ENCODE measurements at places on chromosomes 7 and 10. TPM values are rescaled to one million over a fixed set of nuclear protein-coding genes. Genes with fewer than 3 reads are reported as not detected.
A peak's percentile ranks its signal among the peaks of the same experiment; 100 is the strongest.

- no peak overlapping the region for H3K27ac ChIP-seq
- no peaks in the 10 kb centered on the region for H3K36me3 ChIP-seq
- peaks cover 20% of the 10 kb centered on the region for H3K27me3 ChIP-seq
- no peak overlapping the region for H3K4me3 ChIP-seq
- peaks cover 25% of the 10 kb centered on the region for H3K4me1 ChIP-seq
Measured at GRCh38 chr7:128168667-128169210, 72.3 kb upstream of the LEP start.

DNA sequence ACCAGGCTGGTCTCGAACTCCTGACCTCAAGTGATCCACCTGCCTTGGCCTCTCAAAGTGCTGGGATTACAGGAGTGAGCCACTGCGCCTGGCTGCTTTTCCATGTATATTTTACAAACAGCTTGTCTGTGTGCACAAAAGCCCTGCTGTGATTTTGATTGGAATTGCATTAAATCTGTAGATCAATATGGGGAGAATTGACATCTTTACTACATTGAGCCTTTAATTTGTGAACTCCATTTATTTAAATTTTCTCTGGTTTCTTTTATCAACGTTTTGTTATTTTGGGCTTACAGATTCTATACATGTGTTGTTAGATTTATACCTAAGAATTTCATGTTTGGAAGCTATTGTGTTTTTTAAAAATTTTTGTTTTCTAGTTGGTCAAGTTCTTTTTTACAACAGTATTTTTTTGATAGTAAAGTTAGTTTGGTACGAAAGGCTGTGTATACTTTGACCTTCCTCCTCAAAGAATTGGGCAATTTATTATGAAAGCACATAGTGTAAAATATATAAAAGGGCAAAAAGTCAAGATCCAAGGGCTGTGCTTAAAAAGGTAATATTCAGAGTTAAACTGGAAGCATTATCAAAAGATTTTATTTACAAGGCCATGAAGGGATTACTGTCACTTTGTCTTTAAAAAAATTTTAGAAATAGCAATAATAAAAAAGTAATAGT is 92.8 kb downstream of the STK31 start:
- H3K36me3 ChIP-seq, result no peaks in the 10 kb centered on the region
- no peak overlapping the region for H3K4me3 ChIP-seq
- no peaks in the 10 kb centered on the region for H3K4me1 ChIP-seq
- no peaks in the 10 kb centered on the region for H3K27me3 ChIP-seq

- no peaks in the 10 kb centered on the region for H3K4me1 ChIP-seq
- no peak overlapping the region for H3K27ac ChIP-seq
- no peaks in the 10 kb centered on the region for H3K27me3 ChIP-seq
- H3K4me3 ChIP-seq, result no peak overlapping the region
- no peak for DNase-seq
Measured at GRCh38 chr10:127408733-127409132, 140.4 kb upstream of the NPS start.

DNA sequence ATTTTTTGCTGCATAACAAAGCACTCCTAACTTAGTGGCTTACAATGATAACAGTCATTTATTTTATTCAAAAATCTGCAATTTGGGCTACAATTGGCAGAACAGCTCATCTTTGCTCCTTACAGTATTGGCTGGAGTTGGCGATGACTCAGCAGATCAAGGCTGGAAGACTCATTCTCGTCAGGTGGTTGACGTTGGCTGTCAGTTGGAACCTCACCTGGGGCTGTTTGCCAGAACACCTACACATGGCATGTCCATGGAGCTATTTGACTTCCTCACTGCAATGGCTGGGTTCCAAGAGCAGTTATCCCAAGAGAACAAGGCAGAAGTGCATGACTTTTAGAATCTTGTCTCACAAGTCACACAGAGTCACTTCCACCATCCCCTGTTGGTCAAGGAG is 75.1 kb downstream of the NOD1 start:
- H3K4me3 ChIP-seq, result no peak overlapping the region
- H3K36me3 ChIP-seq, result no peaks in the 10 kb centered on the region
- no peak overlapping the region for H3K27ac ChIP-seq
- DNase-seq, result no peak
- no peaks in the 10 kb centered on the region for H3K27me3 ChIP-seq

DNA sequence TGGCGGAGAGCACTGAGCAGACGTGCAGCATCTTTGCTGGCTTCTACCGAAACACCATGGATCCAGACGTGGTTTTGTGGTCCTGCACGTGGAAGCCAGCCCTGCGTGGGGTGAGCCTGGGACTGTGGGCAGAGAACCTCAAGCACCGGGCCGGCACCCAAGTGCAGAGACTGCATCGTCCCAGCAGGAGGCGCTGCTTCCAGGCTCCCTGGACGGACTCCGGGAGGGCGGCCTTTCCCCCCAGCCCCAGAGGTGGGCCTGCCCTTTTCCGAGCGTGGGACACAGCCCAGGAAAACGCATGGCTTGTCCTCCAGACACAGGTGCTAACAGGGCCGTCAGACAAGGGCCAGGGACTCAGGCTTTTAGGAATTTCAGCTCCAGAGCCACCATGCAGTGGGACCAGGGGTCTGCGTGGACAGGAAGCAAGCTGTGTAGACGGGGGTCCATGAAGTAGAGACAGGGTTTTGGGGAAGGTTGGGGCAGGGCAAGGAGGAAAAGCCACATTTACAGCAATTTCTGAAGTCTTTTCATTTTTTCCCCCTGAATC is 303.9 kb downstream of the WDR37 start:
- no peak for DNase-seq
- no peak overlapping the region for H3K27ac ChIP-seq
- no peak overlapping the region for H3K4me3 ChIP-seq
- no peaks in the 10 kb centered on the region for H3K27me3 ChIP-seq
- H3K36me3 ChIP-seq, result no peaks in the 10 kb centered on the region

GRCh38 chr7:2605608-2606538 is 25.9 kb upstream of the TTYH3 start:
- H3K27ac ChIP-seq, result peak overlapping the region; percentile 72
- no peaks in the 10 kb centered on the region for H3K36me3 ChIP-seq
- no peak overlapping the region for H3K4me3 ChIP-seq
- H3K27me3 ChIP-seq, result no peaks in the 10 kb centered on the region
- H3K4me1 ChIP-seq, result no peaks in the 10 kb centered on the region

- H3K27me3 ChIP-seq, result no peaks in the 10 kb centered on the region
- H3K4me3 ChIP-seq, result peak overlapping the region; percentile 59
- no peak for DNase-seq
- no peaks in the 10 kb centered on the region for H3K4me1 ChIP-seq
Measured at GRCh38 chr7:45156516-45157272, 897 bp upstream of the RAMP3 start.

DNA sequence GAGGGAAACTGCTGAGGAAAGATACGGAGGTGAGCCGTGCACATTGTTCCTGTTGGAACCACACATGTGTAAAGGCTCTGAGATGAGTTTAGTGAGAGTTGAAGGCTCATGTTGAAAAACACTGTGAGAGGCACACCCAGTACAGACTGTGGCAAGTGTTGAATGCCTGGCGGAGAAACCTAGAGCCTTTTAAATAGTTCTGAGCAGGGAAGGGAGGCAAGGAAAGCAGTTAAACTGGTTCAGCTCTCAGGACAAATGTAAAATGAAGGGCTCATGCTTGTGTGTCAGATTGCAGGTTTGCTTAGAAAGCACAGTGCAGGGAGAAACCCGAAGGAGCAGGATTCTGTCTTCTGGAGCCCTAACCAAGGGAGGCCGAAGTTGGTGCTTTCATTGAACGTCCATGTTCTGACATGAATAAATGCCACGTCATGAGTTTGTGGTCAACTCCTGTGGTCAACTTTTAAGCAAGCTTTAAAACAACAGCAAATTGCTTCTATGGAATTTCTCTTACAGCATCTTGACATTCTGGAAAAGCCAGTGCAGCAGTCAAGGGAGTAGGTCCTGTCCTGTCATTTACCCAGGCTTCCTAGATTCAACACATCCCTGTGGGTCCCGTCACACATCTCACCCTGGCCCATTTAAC is 650.9 kb upstream of the GALNT17 start:
- no peaks in the 10 kb centered on the region for H3K4me1 ChIP-seq
- H3K27me3 ChIP-seq, result no peaks in the 10 kb centered on the region
- H3K36me3 ChIP-seq, result no peaks in the 10 kb centered on the region
- no peak overlapping the region for H3K27ac ChIP-seq
- DNase-seq, result no peak

DNA sequence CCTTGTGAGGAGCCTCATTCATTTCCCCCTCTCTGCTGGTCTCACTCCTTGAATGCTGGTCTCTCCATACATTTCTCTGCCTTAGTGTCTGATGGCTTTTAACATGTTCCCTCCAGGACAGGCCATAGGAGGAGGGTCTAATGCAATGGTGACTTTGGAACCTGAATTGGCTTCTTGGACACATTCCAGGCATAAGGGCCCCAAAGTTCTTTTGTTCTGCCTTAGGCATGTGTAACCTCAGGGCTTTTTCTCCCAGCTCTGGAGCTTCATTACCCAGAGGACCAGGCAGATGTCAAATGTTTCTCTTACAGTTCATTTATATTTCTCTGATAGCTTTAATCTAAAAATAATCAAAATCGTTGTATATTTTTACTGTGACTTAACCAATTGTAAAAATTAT is 162.6 kb downstream of the SDK1 start:
- H3K4me3 ChIP-seq, result no peak overlapping the region
- DNase-seq, result no peak
- H3K27ac ChIP-seq, result no peak overlapping the region
- no peaks in the 10 kb centered on the region for H3K27me3 ChIP-seq

DNA sequence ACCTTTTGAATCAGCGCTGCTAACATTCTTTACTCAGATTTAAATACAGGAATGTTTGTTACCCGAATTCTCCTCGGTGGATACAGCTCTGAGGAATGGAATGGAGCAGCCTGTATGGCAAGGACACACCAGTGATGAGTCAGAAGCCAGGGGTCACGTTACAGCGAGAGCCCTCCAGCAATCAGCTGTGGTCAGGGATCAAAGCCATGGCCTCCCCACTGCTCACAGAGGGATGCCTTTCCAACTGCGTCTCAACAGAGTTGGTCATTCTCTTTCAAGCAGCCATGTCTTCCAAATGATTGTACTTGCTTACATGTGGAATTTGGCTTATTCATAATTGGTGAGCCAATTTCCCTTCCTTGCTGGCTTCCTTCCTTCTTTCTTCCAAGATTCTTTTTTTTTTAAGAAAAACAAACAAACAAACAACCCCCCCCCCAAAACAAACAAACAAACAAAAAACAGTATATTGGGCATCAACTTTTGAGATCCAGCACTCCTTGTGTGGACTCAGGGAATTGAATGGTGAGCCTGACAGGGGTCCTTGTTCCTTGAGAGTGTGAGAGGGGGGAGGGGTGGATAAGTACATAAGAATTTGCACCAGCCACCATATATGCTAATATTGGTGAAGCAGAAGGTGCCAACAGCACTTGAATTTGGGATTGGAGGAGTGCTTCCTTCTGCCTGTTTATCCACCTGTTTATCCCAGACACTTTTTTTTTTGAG is 100.2 kb downstream of the ATXN7L1 start:
- no peaks in the 10 kb centered on the region for H3K27me3 ChIP-seq
- DNase-seq, result peak; percentile 77
- no peaks in the 10 kb centered on the region for H3K36me3 ChIP-seq
- H3K4me3 ChIP-seq, result no peak overlapping the region
- H3K4me1 ChIP-seq, result no peaks in the 10 kb centered on the region

GRCh38 chr7:126937171-126937570 is 315.6 kb downstream of the GRM8 start:
- no peak overlapping the region for H3K27ac ChIP-seq
- no peak for DNase-seq
- no peaks in the 10 kb centered on the region for H3K4me1 ChIP-seq
- no peaks in the 10 kb centered on the region for H3K36me3 ChIP-seq
- H3K4me3 ChIP-seq, result no peak overlapping the region

- H3K4me1 ChIP-seq, result no peaks in the 10 kb centered on the region
- H3K36me3 ChIP-seq, result no peaks in the 10 kb centered on the region
- DNase-seq, result no peak
Measured at GRCh38 chr7:132830941-132831340, 250.9 kb downstream of the CHCHD3 start.

DNA sequence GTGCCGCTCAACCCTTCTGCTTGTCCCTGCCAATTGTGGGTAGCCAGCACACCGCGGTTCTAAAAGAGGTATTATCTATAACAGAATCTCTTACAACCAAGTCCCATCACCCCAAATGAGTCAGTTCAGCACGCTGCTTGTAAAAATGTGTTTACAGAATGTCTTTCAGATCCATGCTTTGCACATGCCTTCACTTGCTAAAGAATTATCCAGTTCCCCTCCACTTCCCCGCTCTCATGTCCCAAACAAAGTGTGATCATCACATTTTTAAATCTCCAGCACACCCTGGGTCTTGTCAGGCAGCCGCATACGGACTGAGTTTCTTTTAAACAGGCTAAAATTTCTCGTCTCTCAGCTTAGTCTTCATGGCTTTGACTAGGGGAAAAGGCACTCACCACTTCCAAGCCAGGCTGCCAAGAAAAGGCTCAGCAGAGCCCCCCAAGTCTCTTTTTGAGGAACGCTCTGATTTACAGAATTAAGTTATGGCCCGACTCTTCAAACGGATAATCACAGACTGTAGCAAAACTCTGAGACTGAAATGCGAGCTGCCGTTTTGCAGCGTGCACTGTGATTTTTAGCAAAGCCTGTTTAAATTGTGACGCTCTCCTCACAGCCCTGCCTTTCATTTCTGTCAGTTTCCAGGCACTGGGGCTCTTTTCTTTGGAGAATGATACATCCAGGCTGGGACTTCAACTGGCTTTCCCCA is 29.8 kb upstream of the FGFR2 start:
- no peak overlapping the region for H3K4me3 ChIP-seq
- no peaks in the 10 kb centered on the region for H3K36me3 ChIP-seq
- H3K4me1 ChIP-seq, result no peaks in the 10 kb centered on the region

- H3K36me3 ChIP-seq, result no peaks in the 10 kb centered on the region
- no peaks in the 10 kb centered on the region for H3K27me3 ChIP-seq
- H3K4me3 ChIP-seq, result no peak overlapping the region
- no peak for DNase-seq
Measured at GRCh38 chr7:112358513-112358912, 91.7 kb upstream of the IFRD1 start.

GRCh38 chr7:92799446-92800211 is 36.7 kb downstream of the CDK6 start:
- no peaks in the 10 kb centered on the region for H3K36me3 ChIP-seq
- DNase-seq, result no peak
- H3K4me1 ChIP-seq, result peaks cover 45% of the 10 kb centered on the region
- H3K27me3 ChIP-seq, result no peaks in the 10 kb centered on the region
- H3K4me3 ChIP-seq, result no peak overlapping the region

GRCh38 chr10:112952282-112953173 is 2.5 kb downstream of the TCF7L2 start:
- no peaks in the 10 kb centered on the region for H3K27me3 ChIP-seq
- peak overlapping the region; percentile 72 for H3K4me3 ChIP-seq
- no peaks in the 10 kb centered on the region for H3K36me3 ChIP-seq
- H3K4me1 ChIP-seq, result peaks cover 44% of the 10 kb centered on the region
- peak overlapping the region; percentile 89 for H3K27ac ChIP-seq

The TACC2 gene
- 286 TPM for total RNA-seq

The VWA2 gene
- not detected for total RNA-seq

The AZGP1 gene
- total RNA-seq, result 46.5 TPM

The CFAP46 gene
- total RNA-seq, result 0.35 TPM
